Naive thymus-derived CD8-positive, alpha-beta T cell (primary cell): ENCODE measurements at places on chromosomes 3 and 15. TPM values are rescaled to one million over a fixed set of nuclear protein-coding genes. Genes with fewer than 3 reads are reported as not detected.

Gene CTXND1
- total RNA-seq = not detected

Gene GOLGA6L4
- 3.6 TPM for total RNA-seq

Gene CA12
- total RNA-seq = not detected

Gene CGNL1
- not detected for total RNA-seq

Gene IDH2
- 26.9 TPM for total RNA-seq

Gene CLDN18
- total RNA-seq = not detected

DNA sequence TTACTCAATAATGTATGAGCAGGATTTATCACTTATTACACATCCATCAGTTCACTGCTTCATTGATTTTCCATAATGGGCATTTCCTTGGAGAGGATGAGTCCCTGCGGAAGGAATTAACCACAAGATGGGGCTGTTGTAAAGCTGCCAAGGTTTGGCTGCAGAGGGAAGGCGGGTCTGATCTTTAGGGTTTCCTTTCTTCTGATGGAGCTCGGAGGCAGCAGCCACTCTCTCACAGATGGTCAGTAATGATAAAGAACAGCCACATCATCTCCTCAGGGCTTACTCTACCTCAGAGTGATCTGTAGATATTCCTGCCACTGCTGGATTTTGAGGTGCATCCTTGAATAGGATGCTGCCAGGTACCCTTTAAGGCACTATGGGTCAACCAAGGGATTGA lies 115.2 kb downstream of the USP13 start:
- no peak for DNase-seq

- no peak for DNase-seq
Measured at GRCh38 chr3:35528728-35529127, 110.6 kb upstream of the ARPP21 start.

DNA sequence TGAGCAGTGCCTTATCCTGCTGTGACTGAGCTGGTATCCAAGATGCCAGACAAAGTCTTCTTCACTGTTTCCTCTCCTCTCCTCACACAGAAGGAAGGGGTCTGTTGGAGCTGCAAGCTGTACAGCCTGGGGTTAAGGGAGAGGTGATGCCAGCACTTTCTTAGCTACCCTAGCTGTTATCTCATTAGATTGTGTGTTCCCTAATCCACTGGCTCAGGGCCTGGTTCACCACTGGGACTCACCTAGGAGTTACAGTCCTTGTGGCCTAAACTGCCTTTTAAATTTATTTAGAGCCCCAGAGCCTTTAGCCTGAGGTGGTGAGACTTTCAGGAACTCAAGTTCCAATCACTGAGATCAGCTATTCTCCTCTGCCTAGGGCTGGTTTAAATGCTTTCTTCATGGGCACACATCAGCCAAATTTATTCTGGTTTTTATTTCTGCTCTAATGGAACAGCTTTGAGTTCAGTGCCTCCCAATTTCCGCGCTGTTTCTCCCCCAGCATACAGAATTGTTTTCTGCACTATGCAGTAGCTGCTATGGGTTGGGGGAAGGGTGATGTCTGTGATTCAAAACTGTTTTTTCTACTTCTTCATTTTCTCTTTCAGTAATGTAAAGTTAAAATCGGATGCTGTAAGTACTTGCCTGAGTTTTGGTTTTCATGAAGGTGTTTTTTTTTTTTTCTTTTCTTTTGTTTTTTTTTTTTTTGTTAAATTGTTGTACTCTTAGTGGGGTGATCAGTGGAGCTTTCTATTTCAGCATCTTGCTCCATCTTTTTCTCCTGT lies 198.8 kb downstream of the DOCK3 start:
- no peak for DNase-seq

DNA sequence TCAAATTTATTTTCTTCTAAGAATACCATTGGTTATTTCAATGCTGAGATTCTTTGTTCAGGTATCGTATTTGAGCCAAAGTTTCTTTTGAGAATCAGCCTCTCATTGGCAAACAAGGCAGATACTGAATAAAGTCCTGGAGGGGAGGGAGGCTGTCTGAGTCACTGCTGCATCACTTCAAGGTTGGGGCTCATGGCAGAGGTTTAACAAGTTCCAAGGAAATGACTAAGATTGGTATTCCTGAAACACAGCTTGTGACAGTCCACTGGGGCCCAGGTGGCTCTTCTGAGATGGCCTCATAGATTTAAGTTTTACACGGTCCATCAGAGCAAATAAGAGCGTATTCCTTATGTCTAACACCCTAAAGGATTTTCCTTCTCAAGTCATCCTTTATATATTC lies 213.8 kb upstream of the STAC start:
- no peak for DNase-seq

DNA sequence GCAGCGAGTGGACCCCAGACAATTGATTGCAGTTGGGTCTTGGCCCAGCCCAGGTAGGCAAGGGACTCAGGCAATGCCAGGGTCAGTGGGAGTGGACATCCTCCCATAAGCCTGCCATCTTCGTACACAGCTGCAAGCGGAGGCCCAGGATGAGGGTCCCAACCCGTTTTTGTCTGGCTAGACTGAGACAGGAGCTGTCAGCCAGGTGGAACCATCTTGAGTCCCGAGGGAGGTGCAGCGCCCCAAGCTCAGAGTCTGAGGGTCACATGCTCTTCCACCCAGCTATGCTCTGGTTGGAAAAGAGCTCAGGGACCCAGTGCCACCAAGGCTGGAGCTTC lies 22.6 kb upstream of the IP6K2 start:
- no peak for DNase-seq

GRCh38 chr15:94272251-94272898 lies 41.0 kb downstream of the MCTP2 start:
- no peak for DNase-seq

DNA sequence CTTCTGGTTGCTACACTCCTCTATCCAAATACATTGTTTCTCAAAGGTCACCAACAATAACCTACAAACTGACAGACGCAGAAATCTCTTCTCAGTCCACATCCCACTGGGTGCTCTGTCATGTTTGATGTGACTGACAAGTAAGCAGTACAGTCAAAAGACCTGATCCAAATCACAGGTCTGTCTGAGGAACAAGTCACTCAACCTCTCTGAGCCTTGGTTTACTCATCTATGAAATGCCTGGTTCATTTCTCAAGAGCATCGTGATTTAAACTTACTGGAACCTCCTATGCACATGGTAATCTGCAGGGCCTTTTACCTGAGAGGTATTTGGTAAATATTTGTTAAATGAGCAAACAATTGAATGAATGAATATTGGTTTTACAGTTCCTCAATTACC lies 5.5 kb downstream of the LRRC31 start:
- DNase-seq = no peak

DNA sequence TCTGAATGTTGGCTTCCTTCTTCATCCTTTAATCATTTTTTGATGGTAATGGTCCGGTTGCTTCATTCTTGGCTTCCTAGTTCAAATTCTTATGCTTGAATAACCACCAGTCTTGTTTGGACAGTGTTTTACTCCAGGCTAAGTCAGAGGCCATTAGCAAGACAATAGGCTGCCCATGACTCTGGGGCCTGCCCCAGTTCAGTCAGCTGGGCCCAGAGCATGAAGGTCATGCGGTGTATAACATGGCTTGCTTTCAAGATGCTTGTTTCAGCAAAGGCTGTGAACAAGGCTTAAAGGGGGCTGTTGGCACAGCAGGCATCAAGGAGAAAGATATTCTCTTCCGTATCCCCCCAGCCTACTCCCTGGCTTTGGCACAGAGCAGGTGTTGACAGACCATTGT lies 13.7 kb downstream of the TM4SF18 start:
- no peak for DNase-seq

DNA sequence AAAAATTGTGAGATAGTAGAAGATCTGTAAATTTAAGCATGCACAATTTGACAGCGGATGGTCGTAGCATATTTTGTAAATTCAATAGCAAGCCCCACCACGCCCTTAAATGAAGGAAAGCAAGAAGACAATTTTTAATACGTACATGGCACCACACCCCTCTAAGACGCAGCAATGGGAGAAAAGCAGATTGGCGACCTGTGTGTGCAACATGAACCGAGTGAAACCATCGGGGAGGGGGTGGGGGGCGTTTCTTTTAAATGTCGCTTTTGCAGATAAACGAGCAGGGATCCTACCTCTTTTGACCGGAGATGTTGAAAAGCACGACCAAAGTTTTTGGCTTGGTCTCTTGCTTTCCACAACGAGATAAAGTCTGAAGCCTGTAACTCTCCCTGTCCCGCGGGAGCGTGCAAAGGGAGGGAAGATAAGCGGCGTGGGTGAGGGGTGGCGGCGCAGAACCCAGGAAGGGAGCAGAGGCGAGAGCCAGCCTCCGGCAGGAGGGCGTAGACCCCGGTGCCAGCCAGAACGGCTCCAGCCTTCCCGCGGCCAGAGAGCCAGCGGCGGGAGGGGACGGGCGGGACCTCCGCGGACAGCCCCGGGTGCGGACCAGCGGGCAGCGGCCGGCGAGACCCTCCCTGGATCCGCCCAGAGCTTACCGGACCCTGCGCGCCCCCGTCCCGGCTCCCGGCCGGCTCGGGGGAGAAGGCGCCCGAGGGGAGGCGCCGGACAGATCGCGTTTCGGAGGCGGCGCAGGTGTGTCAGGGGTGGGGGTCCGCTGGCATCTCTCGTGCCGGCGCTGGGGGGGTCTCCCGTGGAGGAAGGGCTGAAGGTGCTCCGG lies at the start of gene CHL1:
TSS of gene CHL1 (plus strand) at position 453 of the 838 bp plus-strand sequence. CDS start 123,014 bp downstream, outside the sequence.
- DNase-seq = no peak

DNA sequence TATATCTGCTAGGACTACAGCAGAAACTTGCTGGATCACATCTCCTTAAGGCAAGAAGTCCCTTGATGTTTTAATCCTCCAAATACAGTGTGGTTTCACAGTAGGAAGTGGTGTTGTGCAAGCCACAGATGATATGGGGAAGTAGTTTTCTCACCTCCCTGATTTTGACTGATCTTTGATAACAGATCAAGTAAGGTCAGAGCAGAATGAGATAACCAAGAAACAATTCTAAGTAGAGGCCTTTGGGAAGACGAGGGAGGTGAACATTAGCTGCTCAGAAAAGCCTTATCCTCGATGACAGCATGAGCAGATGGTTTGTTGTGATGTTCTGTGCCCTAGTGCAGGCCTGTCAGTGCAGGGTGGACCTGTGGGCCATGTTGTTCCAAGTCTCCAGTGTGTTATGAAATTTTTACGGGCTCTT lies 61.3 kb downstream of the RIOX2 start:
- no peak for DNase-seq

GRCh38 chr15:40051616-40052415 lies 12.8 kb upstream of the SRP14 start:
- no peak for DNase-seq

DNA sequence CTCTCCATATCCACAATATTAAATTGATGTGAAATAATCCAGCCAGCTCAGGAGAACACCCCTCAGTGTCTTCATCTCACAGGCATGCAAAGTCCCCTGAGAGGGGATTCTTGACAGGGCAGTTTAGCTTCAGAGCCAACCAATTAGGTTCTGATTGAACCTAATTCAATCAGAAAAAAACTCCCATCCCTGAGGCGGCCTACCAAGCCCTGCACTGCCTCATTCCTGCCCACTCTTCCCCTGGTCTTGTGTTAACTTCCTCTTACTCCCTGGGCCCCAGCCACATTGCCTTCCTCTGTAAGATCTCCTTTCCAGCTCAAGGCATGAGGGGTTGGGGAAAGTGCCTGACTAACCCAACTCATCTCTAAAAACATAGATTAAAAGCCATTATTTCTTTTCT lies 46.1 kb downstream of the FRMD4B start:
- DNase-seq = no peak
